ENCODE measurements at places on chromosomes 2 and 18.

DNA sequence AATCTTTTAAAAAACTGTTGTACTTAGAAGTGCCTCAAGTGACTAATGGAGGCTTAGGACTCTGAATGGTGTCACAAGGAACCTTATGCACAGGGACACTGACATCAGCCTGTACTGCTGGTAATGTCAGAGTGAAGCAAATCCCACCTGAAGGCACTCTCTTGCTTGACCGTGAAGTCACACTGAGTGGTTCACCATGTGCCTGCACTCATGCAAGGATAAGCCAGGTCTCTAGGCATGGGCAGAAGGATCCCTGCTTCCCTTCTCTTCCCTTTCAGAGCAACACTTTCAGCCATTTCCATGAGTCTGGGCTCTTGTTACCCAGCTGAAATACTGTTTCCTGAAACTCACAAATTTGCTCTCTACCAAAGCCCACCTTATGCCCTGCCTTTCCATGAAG lies 123.0 kb downstream of the NEDD4L start:
- DNase-seq: no peak

GRCh38 chr2:71930049-71930681 lies 217.5 kb downstream of the CYP26B1 start:
- peak; percentile 20 for DNase-seq

- DNase-seq: no peak
Measured at GRCh38 chr2:132645176-132645575, 24.8 kb downstream of the LYPD1 start.

GRCh38 chr2:230224458-230224857 lies 1.1 kb upstream of the SP140 start:
- DNase-seq: no peak

DNA sequence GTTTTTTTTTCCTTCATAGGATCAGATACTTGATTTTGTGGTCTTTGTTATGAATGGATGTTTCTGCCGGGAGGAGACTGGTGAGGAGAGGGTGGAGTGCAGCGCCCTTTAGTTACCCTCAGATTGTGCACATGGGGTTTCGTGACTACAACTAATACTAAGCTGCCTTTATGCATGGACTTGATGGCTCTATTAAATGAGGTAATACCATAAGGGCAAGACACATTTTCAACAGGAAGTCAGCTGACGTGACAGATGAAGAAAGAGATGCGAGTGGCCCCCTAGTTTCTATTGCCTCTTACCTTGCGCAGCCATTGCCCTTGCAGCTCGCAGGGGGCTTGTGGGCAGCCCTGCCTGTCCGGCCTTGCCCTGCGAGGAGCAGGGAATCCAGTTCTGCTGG lies 24.4 kb downstream of the ZNF407 start:
- no peak for DNase-seq

DNA sequence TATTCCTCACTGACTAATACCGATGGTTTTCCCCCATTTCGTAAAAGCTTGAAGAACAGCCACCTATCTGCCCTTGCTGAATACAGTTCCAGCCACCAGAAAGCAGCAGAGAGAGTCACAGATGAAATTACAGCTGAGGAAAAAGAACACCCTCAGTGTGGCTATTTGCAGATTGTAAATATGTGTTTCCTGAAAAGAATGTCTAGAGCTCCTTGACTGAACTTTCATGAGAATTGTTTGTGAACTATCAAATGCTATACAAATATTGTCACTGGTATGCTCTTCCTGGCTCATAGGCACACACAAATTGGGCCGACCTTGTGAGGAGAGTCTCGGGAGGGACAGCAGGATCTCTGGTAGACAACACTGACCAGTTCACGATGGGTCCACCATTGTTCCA lies 58.1 kb upstream of the TTC39C start:
- DNase-seq: no peak

DNA sequence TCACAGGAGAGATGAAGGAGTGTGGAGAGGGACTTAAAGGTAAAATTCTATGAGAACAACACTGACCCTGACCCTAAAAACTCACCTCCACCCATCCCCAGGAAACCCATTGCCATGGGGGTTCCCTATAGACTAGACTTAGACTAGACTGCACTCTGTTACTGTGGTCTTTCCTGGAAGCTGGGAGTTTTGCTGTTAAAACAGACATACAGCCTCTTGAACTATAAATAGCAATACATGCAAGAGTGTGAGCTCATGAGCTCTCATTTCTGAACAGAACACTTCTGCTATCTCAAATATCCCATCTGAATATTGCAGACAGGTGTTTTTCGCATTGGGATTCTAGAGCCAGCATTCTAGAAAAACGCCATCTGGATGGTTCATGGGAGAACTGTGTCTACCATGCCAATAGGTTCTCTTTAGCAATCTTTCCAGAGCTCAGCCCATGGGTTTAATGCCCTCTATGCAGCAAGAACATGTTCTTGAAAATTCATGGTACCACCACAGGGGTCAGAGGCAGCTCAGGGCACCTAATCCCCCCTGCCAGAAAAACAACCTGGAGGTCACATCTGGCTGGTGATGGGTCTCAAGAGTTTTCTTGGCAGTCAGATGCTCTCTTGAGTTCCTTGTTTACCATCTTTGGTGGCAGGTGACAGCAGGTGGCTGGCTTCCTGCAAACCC lies 51.9 kb downstream of the SLC14A2 start:
- no peak for DNase-seq

GRCh38 chr2:143545059-143545948 lies 416.1 kb downstream of the ARHGAP15 start:
- DNase-seq: no peak
